ENCODE measurements at places on chromosomes 3 and 15.

- DNase-seq, result no peak
Measured at GRCh38 chr3:168036619-168037018, 59.1 kb downstream of the GOLIM4 start.

- DNase-seq, result no peak
Measured at GRCh38 chr3:133410191-133410892, 10.5 kb downstream of the BFSP2 start.

- no peak for DNase-seq
Measured at GRCh38 chr3:174436367-174436766, 422.8 kb upstream of the NAALADL2 start.

GRCh38 chr15:36951731-36952247 lies 148.6 kb downstream of the MEIS2 start:
- DNase-seq, result no peak

- no peak for DNase-seq
Measured at GRCh38 chr15:34889476-34889875, 80.1 kb downstream of the AQR start.

GRCh38 chr3:186360779-186361178 lies 1.3 kb downstream of the DGKG start:
- no peak for DNase-seq

DNA sequence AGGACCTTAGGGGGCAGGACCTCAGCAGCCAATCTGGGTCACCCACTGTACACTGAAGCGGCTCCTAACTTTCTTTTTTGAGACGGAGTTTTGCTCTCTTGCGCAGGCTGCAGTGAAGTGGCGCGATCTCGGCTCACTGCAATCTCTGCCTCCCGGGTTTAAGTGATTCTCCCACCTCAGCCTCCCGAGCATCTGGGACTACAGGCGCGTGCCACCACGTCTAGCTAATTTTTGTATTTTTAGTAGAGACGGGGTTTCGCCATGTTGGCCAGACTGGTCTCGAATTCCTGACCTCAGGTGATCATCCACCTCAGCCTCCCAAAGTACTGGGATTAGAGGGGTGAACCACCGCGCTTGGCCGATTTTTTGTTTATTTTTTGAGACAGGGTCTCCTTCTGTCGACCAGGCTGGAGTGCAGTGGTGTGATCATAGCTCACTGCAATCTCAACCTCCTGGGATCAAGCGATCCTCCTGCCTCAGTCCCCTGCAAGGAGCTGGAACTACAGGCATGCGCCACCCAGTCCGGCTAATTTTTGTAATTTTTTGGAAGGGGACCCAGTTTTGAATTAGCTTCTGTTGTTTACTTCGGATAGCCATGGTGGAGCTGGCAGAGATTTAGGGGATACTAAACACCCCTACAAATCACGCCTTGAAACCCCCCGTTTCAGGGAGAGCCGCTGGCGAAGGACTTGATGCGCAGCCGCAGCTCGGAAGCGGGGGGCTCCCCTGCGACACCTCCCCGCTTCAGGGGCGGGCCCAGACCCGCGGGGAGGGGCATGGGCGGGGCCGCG lies 1.5 kb upstream of the CLK3 start:
- DNase-seq, result no peak

DNA sequence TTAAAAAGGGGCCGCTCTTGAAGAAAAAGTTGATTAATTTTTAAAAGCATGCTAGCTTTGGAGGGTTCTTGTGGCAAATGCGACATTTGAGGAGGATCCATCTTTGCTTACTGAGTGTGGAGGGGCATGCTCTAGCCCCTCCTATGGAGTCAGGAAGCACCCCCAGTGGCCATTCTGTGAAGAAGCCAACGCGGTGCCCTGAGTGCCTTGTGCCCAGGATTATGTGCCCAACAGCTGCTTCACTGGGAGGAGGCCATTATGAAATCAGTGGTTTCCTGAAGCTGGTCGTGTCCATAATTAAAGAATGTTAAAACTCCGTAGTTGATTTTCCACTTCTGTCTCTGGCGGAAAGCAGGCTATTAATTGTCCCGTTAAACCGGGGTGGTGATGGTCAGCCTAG lies 69.1 kb upstream of the TNFAIP8L3 start:
- DNase-seq, result no peak

- DNase-seq, result no peak
Measured at GRCh38 chr3:71438071-71438685, 145.3 kb downstream of the FOXP1 start.
